ENCODE measurements at places on chromosomes 5 and 9.

DNA sequence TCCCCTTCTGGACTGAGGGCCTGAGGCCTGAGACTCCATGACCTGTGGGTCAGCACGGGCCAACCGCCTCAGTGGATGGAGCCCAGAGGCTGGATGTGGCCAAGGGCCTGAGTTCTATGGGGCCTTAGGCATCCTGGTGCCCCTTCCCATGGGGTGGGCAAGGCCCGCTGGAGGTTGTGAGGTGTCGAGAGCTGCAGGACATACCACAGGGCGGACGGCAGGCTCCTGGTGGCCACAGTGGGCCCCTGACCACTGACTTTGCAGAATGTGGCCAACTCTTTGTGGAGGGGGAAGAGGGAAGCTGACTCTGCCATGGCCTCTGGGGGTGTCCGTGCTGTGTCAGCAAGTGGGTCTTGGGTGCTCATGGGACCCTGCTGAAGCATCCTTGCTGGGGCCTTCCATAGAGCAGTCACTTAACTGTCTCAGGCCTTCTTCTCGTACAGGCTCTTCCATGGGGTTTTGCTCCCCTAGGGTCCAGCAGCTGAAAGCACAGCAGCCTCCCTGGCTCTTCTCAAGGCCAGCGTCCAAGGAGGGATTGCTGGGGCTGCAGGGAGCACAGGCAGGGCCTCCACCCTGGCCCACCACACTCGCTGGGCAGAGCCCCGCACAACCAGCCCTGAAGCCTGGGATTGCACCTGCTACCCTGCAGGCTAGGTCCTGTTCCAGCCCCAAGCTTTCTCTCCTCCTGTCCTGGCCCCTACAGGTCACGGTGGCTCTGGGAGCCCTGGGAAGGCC is 21.6 kb upstream of the SLC9A3 start:
- DNase-seq, result no peak

- DNase-seq, result no peak
Observed at GRCh38 chr5:68240202-68240601, 24.6 kb downstream of the PIK3R1 start.

DNA sequence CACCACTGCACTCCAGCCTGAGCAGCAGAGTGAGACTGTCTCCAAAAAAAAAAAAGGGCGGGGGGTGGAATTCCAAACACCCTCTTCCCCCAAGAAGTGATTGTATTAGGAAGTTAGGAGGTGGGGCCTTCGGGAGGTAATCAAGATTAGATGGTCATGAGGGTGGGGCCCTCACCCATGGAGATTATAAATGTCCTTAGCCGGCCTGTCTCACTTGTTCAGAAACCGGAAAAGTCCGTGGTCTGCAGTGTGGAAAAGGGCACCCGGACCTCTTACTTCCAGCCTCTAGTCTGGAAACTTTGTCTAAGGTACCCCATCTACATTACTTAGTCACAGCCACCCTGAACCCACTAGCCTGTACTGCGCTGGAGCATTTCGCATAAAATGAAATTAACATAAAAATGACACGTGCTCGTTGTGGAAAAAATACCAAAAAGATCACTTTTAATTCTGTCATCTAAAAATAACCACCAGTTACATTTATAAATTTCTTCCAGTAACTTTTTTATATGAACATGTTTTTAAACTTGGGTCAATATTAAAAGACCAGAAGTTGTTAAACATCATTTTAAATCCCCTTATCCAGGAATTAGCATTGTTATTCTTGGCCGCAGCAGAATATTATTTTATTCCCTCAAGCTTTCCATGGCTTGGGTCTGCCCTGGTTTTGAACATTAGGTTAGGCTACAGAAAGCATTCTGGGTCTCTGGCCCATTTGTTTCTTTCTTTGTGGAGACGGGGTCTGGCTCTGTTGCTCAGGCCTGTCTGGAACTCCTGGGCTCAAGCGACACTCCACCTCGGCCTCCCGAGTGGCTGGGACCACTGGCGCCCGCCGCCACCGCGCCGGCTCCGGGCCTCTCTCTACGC is 1.2 kb upstream of the CKS2 start:
- no peak for DNase-seq

- DNase-seq, result no peak
Observed at GRCh38 chr5:55187370-55187769, 14.4 kb upstream of the CDC20B start.

GRCh38 chr5:150175536-150175935 is 9.0 kb downstream of the CDX1 start:
- peak; percentile 60 for DNase-seq

GRCh38 chr5:33182986-33183385 is 257.8 kb upstream of the TARS1 start:
- no peak for DNase-seq

DNA sequence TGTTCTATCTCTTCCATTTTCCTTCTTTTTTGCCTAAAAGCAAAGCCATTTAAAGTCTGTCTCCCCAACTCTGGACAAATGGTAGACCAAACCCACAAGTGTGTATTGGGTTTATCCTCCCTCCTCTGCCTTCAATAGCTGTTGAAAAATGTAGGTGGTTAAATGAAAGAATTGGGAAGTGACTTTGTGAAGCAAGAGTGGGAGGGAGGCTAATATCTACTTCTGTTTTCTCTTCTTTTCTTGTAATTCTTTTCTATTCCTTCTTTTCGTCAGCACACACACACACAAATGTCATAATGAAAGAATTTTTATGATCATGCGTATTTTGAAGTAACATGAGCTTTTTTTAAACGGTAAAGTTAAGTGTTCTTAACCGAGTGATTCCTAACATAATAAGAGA is 3.8 kb downstream of the CCDC152 start:
- DNase-seq, result no peak

- DNase-seq, result no peak
Observed at GRCh38 chr5:1875281-1875842, 7.4 kb downstream of the IRX4 start.
